ENCODE measurements at places on chromosomes 6 and 20.

DNA sequence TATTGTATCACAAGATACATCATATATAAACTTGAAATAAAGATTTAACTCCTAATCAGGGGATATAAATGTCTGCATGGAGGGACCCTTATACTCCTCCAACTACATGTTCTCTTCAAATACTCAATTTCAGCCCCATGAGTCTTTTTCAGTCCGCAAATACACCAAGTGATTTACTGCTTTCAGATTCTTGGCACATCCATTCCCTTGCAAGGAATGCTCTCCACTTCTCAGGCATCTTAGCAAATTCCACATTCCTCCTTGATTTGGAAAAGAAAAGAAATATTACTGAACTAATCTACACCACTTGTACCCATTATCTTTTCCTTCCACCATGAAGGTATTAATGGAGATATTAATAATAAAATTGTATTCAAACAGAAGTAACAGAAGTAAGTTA is 999.4 kb upstream of the GJE1 start:
- DNase-seq: no peak

GRCh38 chr6:108781419-108782100 is 66.7 kb upstream of the ARMC2 start:
- no peak for DNase-seq

DNA sequence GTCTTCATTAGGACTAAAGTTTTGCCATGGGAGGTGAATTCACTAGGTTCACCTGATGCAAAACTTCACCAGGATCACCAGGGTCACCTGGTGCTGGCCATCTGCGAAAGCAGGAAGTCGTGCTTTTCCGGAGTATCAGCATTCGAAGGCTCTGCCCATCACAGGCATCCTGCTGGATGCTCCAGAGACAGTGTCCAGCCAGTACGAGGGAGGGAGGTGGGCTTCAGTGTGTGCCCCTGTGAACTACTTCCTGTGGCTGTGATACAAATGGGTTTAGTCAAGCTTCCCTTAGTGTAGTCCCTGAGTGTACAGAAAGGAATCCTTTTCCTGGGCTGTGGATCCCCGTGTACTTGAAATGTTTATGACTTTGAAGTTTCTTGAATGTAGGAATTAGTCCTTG is 3.4 kb upstream of the RPS6KA2 start:
- no peak for DNase-seq

GRCh38 chr6:137883400-137884148 is 16.5 kb downstream of the TNFAIP3 start:
- DNase-seq: no peak

- DNase-seq: no peak
These were observed 396.2 kb downstream of the EPM2A start for GRCh38 chr6:145339089-145339488.

GRCh38 chr6:93358435-93358834 is 60.9 kb downstream of the EPHA7 start:
- no peak for DNase-seq

- DNase-seq: no peak
These were observed 59.7 kb downstream of the EDN3 start for GRCh38 chr20:59359906-59360725.

DNA sequence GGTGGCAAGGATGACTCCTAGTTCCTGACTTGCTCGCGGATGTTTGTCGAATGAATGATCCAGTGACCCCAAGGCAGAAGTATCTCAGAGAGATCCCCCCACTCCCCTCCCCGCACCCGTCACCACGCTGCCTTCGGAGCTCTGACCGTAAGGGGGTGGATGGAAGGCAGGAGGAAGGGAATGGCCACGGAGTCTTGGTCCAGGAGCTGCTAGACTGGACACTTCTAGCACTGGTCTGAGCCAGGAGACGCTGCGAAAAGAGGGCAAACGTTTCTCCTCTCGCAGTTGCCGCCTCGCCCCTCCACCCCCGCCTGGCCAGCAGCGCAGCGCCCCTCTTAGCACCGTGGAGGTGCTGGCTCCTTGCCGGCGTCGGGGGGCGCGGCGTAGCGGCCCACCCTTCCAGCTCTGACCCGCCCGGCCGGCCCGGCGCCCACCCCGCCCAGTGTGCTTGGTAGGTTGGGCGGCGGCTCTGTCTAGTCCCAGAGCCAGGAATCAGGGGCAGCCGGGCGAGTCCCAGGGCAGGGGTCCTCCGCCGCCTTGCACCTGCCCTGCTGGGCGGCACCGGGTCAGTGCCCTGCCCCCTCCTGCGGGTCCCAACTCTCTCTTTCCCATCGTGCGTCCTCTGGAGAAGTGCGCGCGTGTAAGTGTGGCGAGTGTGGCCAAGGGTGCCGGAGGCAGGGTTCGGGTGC is 2.4 kb upstream of the DBNDD2 start:
- no peak for DNase-seq

DNA sequence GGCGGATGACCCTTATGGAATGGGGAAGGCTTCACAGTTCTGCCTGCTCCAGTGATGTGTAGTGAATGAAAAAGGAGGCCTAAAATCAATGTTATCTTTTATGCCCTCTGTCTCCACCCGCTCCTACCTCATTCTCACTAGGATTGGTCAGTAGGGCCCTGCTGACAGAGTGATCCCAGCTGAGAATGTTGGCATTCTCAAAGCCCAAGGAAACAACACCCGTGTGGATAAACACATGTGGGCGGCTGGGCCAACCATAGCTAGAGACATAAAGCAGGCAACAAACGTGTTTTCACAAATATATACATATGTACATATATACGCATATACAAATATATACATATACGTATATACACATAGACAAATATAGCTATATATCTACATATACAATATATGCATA is 4.5 kb downstream of the RIPK1 start:
- DNase-seq: no peak

- DNase-seq: no peak
These were observed 44.1 kb downstream of the NUP153 start for GRCh38 chr6:17662585-17662984.

GRCh38 chr20:6057691-6058090 is 3.8 kb upstream of the LRRN4 start:
- no peak for DNase-seq

GRCh38 chr6:145069966-145070365 is 665.4 kb downstream of the EPM2A start:
- DNase-seq: no peak

DNA sequence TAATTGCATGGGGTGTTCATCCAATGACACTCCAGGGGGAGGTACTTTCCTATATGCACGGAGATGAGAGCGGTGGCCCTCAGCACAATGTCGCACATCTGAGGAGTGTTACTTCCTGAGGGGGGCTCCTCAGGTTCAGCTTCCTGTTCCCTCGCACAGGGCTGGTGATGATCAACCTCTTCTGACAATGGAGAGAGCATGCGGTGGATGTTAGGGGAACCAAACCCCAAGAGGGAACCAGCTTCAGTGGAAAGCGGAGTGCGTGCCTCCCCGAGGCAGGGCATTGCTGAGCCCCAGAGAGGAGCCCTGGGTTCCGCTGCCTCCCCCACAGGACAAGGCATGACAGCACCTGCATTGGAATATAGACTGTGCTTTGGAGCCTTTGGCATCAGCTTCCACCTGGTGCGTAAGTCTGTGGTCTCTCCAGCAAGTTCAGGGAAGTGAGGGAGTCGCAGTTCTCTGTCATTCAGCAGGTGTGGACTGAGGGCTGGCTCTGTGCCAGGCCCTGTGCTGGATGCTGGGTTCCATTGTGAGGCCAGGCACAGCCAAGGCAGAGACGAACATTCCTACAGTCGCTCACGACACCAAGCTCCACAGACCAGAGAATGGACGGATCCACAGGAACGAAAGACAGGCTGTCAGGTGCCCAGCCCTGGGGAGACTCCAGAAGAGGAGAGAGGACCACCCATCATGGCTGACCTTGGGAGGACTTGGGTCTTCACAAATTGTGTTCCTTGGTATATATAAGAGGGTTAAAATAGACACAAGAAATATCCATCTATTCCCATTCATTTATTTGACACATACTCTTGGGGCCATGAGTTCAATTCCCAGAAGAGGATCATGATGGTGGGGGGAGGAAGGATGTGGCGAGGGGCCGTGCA is 3.9 kb upstream of the ZNF831 start:
- no peak for DNase-seq

DNA sequence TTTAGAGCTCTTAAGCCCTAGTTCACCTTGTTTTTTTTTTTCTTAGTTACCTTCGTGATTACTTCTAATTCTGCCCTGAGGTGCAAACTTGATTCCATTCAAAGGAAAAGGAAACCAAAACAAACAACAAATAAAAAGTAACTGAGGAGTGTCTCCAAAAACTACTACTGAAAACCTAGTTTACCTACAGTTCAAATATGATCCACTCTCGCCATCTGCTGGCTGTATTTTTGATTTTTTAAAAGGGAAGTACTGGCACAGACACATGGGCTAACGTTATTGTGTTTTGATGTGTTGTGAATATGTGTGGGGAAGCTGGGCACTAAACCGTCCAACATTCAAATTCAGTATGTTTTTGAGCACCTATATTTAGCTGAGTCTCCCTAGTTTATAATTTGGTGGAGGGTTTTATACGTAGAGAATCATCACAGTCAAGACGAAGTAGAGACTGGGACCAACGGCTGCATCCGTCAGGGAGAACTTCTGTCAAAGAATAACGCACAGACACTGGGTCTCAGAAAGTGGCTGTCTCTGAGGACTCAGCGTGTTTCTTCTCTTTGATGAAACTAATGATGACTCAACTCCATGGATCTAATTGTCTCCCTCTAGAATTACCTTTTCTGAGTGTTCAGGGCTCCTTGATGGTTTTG is 373.5 kb upstream of the BTBD3 start:
- DNase-seq: peak; percentile 43

- DNase-seq: no peak
These were observed 33.6 kb upstream of the BCAS1 start for GRCh38 chr20:54103762-54104600.

DNA sequence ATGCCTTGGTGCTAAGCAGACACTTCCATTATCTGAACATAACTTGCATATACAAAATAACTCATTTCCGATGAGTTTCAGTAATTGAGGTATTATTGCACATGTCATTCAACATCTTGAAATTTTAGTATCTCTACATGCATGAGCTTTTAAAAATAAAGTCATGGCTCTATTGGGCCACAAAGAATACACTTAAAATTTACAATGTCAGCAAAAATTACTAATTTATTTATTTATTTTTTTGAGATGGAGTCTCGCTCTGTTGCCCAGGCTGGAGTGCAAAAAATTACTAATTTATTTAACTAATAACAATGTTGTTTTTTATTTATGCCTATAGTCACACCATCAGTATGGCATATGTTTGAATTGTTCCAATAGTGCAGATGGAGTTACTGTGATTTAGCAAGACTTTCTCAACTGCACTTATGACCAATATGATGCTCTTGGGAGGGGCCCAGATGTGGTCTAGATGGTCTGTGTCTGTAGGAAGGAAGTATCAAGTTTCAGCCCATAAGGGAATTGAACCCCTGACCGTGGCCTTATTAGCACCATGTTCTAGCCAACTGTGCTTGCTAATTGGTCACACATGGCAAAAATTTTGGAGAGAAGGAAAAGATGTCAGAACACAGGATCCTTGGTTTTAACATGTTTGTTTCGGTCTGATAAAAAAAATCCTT is 370.7 kb upstream of the TSHZ2 start:
- no peak for DNase-seq

DNA sequence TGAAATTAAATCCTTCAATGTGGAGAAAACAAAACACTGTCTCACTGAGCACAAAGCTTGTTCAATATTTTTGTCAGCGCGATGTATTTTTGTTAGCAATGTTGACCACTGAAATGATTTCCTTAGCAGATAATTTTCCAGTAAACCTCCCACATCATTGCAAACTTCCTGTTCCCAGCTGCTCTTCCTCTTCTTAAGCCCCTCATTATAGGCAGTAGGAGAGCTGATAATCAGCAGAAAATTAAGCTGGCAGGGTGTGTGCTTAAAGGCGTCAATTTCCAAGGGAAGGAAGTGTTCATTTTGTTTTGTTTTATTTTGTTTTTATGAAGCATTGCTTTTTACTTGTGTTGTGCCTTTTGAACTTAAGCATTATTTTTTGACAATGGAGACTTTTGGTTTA is 29.1 kb upstream of the TMEM14A start:
- DNase-seq: peak; percentile 59

GRCh38 chr6:25700761-25701160 is 48.7 kb downstream of the SCGN start:
- no peak for DNase-seq

- DNase-seq: no peak
These were observed 30.9 kb downstream of the PYGB start for GRCh38 chr20:25278636-25279361.

DNA sequence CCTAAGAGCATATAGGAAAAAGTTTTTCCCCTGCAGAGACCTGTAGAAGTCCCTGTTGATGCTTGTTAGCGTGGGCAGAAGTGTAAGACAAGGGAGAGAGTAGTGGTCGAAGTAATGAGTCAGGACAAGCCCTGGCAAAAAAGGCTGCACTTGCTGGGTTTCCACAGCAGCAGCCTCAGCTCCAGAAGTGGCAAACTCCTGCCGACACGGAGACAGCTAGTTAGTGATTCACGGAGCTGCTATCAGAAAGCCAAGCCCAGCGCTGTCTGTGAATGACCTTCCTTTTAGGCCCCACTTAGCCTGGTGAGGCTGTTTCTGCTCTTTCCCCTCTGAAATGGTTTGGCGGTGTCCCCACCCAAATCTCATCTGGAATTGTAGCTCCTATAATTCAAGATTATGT is 109.1 kb downstream of the FAM50B start:
- DNase-seq: no peak

- no peak for DNase-seq
These were observed 146.8 kb downstream of the LAMA2 start for GRCh38 chr6:129029778-129030177.

DNA sequence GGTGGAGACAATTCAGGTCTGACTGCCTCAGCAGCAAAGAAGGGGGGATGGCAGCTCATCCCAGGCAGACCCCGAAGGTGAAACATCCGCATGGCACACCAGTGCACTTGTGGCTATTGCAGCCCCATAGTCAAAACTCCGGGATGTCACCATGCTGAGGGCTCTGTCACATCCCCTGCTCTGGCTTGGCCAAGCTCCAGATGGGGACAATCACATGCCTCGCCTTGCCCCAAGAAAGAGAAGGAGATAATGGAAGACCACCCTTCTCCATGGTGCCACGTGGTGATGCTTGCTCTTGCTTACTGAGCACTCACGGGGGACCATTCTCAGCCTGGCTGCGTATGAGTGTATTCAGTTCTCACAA is 60.2 kb downstream of the RBM38 start:
- no peak for DNase-seq

DNA sequence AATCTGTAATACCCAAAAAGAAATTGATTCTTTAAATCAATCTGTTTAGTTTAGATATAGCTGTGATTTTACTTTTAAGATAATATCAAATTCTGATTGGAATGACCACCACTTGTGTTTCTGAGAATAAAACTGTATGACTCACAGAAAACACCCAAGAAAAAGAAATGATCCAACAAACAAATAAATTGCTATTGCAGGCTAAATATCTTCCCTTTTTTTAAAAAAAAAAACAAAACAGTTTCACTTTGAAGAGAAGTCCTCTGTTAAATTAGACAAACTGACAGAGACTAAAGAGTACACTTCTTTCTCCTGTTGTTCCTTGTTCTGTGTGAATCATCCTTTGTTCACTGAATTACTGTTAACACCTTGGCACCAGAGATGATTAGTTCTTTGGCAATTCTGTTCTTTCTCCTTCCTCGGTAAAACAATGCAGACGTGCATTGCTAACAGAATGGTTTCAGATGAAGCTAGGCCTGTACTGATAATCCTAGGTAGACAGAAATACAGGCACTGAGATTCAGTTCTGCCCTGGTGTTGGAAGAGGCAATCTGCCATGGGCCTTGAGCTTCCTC is 895.2 kb upstream of the CITED2 start:
- DNase-seq: no peak

GRCh38 chr20:61457725-61458124 is 205.7 kb downstream of the CDH4 start:
- DNase-seq: no peak
